ENCODE measurements at places on chromosomes 12 and 14.

GRCh38 chr14:32230695-32231280 lies 27.7 kb upstream of the RNU6-8 start:
- no peak for DNase-seq

DNA sequence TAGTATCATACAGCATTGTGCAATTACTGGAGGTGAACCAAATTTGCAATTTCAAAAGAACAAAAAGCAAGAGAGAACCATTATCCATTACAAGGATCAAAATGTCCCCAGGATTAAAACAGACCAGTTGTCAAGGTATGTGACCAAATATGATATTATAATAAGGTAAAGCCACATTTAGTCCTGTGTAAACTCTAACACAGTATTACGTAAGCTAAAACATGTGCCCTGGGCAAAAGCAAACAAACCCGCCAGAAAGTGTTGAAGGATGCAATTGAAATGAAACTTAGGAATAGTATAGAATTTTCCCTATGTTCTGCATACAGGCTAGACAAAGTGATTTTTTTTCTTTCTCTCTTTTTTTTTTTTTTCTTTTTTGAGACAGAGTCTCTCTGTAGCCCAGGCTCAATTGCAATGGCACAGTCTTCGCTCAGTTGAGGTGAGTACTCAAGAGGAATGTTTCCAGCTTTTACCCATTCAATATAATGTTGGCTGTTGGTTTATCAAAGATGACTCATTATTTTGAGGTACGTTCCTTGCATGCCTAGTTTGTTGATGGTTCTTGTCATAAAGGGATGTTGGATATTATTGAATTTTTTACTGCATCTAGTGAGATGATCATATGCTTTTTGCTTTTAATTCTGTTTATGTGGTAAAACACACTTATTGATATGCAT lies 137.1 kb upstream of the FOXG1 start:
- DNase-seq, result no peak

GRCh38 chr12:6316921-6317692 lies 6.6 kb downstream of the PLEKHG6 start:
- no peak for DNase-seq

DNA sequence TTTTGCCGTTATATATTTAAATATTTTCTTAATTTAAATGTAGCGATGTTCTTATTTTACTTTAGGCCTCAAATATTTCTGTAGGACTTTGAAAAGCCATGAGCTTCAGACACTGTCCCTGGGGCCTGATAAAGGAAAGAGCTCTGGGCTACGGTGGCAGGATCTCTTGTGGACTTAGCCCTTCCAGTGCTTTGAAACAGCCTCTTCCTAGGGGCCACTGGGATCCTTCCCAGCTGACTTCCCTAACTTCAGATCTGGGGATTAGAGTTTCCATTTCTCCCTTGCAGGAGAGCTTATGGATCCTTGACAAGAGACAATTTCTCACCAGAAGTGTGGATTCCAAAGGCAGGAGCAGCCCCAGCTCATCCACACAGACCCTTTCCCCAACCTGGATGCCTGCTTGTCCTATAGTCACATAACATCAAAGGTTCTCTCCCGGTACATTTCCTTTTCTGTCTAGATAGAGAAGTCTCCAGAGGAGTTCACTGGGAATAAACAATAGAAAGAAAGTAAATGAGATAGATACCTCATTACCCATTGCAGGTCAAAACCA lies 221.4 kb downstream of the TTC6 start:
- DNase-seq, result no peak

DNA sequence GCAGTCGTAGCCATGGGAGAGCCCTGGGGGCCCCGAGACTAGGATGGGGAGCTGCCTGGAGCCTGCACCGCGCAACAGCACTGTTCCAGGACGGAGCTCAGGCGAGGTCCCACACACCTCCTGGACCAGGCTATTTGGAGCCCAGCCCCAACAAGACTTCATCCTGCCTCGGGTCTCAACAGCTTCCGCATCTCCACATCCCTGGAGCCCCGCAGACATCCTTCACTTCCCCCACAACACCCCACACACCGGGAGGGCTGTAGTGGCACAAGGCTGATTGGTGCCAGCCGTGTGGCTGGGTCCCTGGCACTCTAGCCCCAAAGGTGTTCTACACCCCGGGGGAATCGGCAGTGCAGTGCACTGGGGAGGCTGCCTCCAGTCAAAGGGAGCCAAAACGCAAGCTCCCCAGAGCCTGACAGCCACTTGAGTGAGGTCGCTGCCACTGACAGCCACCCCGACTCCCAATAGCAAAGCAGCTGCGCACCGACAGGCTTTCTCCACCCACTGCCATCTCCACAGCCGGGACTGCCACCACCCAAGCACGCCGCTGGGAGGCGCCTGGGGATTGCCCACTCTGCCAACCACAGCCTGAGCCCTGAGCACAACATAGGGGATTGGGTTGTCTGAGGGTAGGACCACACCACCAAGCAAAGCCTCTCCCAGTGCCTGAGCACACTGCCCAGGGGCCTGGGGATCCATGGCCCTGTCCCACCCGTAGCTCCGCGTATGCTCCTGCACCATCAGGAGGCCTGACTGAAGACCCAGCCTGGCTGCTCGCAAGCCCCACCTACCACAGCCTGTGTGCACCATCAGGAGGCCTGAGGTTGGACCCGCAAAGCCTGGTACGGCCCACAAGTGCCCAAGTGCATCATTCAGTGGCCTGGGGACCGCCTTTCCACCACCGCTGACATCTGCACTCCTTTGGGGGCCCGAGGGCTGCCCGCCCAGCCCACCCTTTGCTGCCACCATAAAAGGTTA lies 13.2 kb upstream of the KLRF1 start:
- no peak for DNase-seq

GRCh38 chr14:90795744-90796143 lies 20.5 kb downstream of the TTC7B start:
- DNase-seq, result no peak

DNA sequence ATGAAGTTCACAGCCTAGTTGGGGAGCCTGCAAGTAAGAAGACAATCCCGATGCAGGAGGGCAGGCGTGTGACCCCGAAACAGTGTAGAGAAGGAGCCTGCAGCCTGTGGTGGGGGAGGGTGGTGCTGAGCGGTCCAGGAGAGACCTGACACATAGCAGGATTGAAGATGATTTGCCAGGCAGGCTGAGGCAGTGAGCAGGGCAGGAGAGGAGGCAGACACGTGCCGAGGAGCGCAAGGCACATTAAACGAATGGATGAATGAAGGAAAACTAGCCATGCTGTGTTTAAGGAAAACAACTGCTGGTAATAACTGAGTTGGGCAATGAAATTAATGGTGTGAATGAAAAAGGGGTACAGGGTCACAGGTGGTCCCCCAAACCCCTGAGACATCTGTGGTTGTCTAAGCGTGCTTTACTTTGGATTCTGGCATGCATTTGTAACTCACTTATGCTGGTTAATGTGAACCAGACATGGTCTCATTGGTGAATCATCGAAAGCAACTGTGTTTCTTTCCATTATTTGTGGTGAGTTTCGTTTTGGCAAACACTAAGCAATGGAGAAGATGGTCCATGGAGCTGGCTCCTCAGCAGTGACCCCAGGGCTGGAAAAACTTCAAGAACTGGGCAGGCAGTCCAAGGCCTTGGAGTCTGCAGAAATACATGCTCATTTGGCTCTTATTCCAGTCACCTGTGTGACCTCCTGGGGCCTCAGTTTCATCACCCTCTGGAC lies 96.9 kb upstream of the EVL start:
- no peak for DNase-seq

- DNase-seq, result no peak
Measured at GRCh38 chr12:103241184-103241583, 254.6 kb downstream of the C12orf42 start.

DNA sequence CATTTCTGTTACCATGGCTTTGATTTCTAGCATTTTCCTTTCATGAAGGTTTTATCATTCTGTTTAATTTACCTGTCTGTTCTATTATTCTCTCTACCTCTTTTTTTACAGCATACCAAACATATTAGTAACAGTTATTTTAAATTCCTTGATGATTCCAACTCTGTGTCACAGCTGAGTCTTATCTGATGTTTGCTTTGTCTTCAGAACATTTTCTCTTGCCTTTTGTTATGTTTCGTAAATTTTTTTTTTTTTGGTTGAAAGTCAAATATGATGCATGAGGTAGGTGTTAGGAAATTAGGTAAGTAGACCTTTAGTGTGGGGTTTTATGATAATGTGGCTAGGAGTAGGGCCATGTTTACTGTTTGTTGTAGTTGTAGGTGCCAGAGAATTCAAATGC lies 496.4 kb downstream of the FOXG1 start:
- DNase-seq, result no peak

DNA sequence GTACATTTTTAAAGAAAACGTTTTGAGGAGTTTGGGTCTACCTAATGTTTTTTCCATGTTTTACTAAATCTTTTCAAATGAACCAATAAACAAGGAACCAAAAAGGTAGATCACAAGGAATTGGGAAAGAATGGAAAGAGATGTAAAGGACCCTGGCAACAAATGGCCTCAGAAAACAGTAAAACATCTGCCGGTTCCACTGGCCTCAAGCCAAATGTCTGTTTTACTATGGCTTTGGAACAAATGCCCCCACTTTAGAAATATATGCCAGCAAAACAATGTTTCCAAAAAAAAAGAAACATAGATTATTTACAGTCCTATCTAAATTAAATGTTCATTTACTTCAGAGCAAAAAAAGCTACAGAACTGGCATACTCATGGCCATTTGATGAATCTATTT lies 3.0 kb downstream of the TRMT5 start:
- no peak for DNase-seq
